ENCODE measurements at places on chromosomes 7 and 10.

DNA sequence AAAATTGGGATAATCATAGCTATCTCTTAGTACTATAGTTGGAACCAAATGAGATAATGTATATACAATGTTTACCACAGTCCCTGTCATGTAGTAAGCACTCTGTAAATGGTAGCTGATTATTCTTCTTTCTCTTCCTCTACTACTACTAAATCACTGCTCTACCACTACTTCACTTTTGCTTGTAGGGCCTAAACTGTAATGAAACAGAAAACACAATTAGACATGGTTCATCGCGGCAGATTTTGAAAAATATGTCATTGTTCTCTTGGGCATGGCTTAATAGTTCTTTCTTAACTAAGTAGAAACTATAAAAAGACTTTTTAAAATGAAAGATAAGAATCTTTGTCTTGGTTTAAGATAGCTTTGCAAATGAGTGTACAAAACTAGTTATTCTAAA, 34.9 kb downstream of the R3HCC1L start:
- no peak for DNase-seq

GRCh38 chr7:131674131-131674530, 117.7 kb upstream of the PODXL start:
- no peak for DNase-seq

DNA sequence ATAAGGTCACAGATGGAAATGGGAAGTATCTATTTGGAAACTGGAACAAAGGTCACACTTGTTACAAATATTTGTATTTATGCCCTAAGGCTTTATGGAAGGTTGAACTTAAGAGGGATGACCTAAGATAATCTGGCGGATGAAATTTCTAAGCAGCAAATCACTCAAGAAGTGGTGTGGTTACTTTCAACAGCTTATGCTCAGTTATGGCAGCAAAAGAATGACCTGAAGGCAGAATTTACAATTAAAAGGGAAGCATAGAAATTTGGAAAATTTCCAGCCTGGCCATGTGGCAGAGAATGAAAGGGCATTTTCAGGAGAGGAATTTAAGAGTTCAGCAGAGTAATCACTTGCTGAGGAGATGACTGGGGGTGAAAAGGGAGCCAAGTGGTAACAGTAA, 95.8 kb upstream of the TNS3 start:
- DNase-seq, result no peak

DNA sequence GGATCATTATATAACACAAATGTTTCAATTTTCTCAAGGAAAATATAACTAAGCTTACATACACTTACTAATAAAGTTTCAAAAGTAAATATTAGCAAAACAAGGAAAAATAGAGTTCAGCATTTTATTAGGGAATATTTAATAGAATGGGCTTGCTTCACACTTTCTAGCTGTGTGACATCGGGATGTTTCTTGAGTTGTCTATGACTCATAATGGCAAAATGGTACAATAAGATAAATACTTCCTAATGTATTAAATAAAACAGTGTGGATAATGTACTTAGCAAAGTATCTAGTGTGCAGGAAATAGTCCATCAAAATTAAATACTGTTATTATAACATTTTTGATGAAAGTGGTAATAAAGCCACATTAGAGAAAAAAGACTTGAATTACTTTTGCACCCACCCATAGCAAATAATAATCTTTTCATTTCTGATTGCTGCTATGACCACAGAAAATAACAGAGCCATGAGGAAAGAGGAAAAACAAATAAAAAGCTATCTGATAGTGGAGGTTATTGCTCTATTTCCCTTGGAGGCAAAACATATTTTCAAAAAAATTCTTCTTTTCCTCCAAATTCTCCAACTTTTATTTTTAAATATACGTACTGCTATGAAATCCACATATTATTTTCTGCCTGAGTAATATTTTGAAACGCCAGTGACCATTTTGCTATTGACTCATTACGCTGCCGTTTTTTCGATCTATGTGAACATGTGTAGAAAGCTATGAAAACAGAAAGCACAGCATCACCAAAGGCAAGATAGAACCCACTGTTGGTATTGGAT, 272.9 kb upstream of the KLF6 start:
- no peak for DNase-seq

GRCh38 chr7:55438085-55438756, 73.1 kb downstream of the LANCL2 start:
- DNase-seq, result peak; percentile 39

GRCh38 chr10:23111517-23112286, 16.3 kb downstream of the MSRB2 start:
- DNase-seq, result no peak

DNA sequence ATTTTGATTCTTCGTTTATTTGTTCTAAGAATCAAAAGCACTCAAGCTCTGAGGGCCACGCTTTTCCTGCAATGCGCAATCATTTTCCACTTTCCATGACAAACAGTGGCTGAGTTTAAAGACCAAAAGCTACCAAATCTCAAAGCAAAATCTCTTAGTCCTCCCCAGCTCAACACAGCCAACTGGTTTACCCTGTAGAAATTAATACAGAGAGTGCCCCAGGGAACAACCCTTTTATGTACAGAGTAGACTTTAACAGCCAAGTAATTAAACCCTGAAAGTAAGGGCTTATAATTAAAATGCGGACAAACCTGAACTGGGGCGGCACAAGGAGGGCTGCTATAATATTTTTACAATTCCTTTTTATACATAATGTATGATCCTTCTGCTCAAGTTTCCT, 53.2 kb downstream of the FAM53B start:
- no peak for DNase-seq

All from NCI-H2081 treated with DMSO at 0.1 percent for 48 hours (cell line).